ENCODE measurements at places on chromosomes 1 and 21. TPM values are rescaled to one million over a fixed set of nuclear protein-coding genes. Genes with fewer than 3 reads are reported as not detected.
A peak's percentile ranks its signal among the peaks of the same experiment; 100 is the strongest.

- peaks cover 1% of the 10 kb centered on the region for H3K4me1 ChIP-seq
- H3K27me3 ChIP-seq: no peaks in the 10 kb centered on the region
- no peak for DNase-seq
- H3K4me3 ChIP-seq: no peak overlapping the region
- peaks cover 22% of the 10 kb centered on the region for H3K36me3 ChIP-seq
- no peak overlapping the region for H3K27ac ChIP-seq
Observed at GRCh38 chr1:178910023-178910422, 39.1 kb upstream of the ANGPTL1 start.

GRCh38 chr1:3410142-3410925, 44.1 kb upstream of the ARHGEF16 start:
- no peaks in the 10 kb centered on the region for H3K36me3 ChIP-seq
- no peaks in the 10 kb centered on the region for H3K27me3 ChIP-seq

Gene NUDT17
- total RNA-seq: 2.3 TPM

GRCh38 chr1:18803851-18804250, 55.6 kb downstream of the TAS1R2 start:
- DNase-seq: no peak
- H3K27ac ChIP-seq: no peak overlapping the region
- peaks cover 2% of the 10 kb centered on the region for H3K27me3 ChIP-seq
- no peaks in the 10 kb centered on the region for H3K36me3 ChIP-seq
- H3K4me1 ChIP-seq: no peaks in the 10 kb centered on the region

Gene SMCP
- total RNA-seq: not detected

DNA sequence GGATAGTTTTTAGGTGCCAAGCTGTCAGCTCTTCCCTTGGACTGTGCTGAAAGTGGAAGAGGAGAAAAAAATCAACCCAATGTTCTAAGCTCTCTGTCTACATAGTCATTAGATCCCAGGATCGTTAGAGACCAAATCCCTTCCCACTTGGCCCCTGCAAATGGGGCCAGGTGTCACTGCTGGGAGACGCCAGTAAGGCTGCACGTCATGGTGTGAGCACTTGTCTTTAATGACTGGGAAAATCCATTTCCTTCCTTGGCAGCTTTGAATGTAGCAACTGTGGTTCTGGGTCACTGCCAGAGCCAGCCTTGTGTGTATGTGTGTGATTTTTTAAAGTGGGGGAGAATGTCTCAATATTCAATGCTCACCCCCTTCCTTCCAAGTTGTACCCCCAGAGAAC, 59.9 kb downstream of the MAN1C1 start:
- H3K27me3 ChIP-seq: peaks cover 1% of the 10 kb centered on the region
- no peak overlapping the region for H3K4me3 ChIP-seq

- DNase-seq: no peak
- peaks cover 5% of the 10 kb centered on the region for H3K4me1 ChIP-seq
- no peaks in the 10 kb centered on the region for H3K27me3 ChIP-seq
- no peaks in the 10 kb centered on the region for H3K36me3 ChIP-seq
- H3K4me3 ChIP-seq: no peak overlapping the region
- H3K27ac ChIP-seq: no peak overlapping the region
Observed at GRCh38 chr1:173433751-173434326, 43.3 kb upstream of the PRDX6 start.

Gene IPO13
- total RNA-seq: 14.2 TPM

GRCh38 chr21:29812947-29813346, 126.8 kb downstream of the GRIK1 start:
- H3K27ac ChIP-seq: no peak overlapping the region
- no peaks in the 10 kb centered on the region for H3K36me3 ChIP-seq
- DNase-seq: no peak
- H3K4me1 ChIP-seq: no peaks in the 10 kb centered on the region

DNA sequence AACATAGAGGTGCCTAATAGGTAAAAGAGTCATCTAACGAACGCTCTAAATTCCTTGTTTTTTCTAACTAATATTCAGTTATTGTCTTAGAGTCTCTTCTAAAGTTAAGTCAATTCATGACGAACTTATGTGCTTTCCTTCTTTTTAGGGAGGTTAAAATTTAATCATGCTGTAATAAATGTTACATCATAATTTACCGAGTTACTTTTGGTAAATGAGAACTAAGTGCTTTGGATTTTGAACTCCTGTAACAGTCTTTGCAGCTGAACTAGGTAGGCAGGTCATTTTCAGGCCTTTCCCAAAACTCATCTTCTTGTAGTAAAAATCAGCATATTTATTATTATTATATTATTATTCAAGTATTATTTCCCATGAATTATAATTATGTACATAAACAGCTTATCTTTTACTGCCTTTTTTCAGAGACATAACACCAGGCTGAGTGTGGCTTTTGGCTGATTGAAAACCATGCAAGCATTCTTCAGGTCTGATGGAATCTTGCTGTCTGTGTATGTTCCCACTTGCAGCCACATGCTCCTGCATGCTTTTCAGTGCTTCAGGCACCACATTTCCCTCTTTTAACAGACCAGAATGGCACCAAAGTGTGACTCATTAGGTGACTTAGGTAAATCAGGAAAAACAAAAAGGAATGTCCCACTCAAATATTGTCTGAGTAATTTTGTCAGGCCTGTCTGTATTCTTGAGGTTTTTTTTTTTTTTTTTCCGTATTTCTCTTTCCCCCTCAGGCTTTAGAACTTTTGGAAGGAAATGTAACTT, 81.0 kb upstream of the CD55 start:
- no peak overlapping the region for H3K4me3 ChIP-seq
- H3K27me3 ChIP-seq: no peaks in the 10 kb centered on the region

DNA sequence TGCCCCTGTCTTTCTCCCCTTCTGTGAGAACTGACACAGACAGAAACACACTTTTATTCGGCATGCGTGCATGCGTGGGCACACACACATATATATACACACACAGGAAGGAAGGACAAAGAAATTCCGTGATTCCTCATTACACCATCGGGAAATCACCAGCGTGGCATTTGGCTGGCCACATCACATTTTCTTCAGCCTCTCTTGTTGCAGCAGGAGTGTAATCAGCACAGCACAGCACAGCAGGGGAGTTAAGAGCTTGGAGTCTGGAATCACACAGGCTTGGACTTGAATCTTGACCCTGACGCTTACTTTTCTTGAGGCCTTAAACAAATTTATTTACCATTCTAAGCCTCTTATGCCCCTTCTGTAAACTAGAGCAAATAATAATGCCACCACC, 45.3 kb upstream of the EPHA8 start:
- H3K4me1 ChIP-seq: no peaks in the 10 kb centered on the region
- peaks cover 54% of the 10 kb centered on the region for H3K36me3 ChIP-seq
- H3K27ac ChIP-seq: no peak overlapping the region
- no peak overlapping the region for H3K4me3 ChIP-seq
- peak; percentile 34 for DNase-seq
- H3K27me3 ChIP-seq: no peaks in the 10 kb centered on the region

- no peak overlapping the region for H3K27ac ChIP-seq
- no peaks in the 10 kb centered on the region for H3K4me1 ChIP-seq
- DNase-seq: no peak
Observed at GRCh38 chr21:16310176-16310575, 580.4 kb downstream of the USP25 start.

Gene OR2T2
- not detected for total RNA-seq

DNA sequence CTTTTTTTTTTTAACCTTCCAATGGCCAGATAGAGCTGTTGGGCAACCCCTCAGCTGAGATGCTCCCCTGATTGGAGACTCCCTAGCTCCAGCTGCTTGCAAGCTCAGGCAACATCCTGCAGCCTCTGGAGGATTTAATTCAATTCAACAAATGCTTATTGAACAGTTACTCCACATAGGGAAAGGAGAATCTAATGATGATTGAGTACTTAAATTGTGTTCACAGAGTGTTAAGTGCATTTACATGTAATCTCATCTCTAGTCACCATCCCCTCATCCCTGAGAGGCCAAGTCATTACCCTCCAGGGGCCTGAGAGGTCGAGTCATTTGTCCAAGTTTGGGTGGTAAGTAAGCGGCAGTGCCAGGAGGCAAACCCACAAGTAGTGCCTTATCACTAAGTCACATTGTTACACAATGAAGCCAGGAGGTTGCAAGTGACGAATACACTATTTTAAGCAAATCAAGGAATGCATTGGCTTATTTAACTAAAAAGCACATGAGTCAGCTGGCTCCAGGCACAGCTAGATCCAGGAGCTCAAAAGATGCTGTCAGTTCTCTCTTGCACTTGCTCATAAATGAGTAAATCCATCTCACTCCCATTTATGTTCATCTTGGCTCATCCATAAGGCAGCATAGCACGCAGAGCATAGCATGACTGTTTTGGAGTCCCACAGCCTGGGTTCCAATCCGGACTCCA, 64.3 kb downstream of the OPTC start:
- H3K27me3 ChIP-seq: no peaks in the 10 kb centered on the region
- no peak overlapping the region for H3K4me3 ChIP-seq
- H3K36me3 ChIP-seq: no peaks in the 10 kb centered on the region
- peak overlapping the region; percentile 92 for H3K27ac ChIP-seq
- DNase-seq: peak; percentile 100

Gene ACTL8
- 0.28 TPM for total RNA-seq

DNA sequence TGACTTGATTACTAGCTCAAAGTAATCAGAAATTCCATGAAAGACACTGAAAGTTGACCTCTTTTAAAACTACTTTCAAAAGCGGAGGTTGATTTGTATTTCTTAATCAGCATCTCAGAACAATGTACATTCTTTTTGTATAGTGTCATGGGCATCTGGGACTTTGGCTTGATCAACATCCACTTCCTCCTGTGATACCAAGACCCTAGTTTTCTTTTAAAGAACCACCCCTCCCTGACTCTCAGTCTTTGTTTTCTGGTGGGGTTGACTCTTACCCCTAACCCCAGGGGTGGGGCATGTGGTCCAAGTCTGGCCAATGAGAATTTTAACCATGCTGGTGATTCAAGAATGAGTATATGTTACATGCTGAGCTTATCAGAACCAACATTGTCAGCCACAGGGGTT, 21.7 kb upstream of the IRF2BP2 start:
- peaks cover 11% of the 10 kb centered on the region for H3K4me1 ChIP-seq
- no peaks in the 10 kb centered on the region for H3K27me3 ChIP-seq
- H3K4me3 ChIP-seq: no peak overlapping the region
- DNase-seq: peak; percentile 87

Gene SEMA6C
- total RNA-seq: 0.56 TPM

GRCh38 chr21:14863745-14864210, 201.0 kb downstream of the NRIP1 start:
- H3K27ac ChIP-seq: no peak overlapping the region
- peak; percentile 57 for DNase-seq
- no peak overlapping the region for H3K4me3 ChIP-seq
- H3K27me3 ChIP-seq: no peaks in the 10 kb centered on the region

Gene OR6K3
- not detected for total RNA-seq

DNA sequence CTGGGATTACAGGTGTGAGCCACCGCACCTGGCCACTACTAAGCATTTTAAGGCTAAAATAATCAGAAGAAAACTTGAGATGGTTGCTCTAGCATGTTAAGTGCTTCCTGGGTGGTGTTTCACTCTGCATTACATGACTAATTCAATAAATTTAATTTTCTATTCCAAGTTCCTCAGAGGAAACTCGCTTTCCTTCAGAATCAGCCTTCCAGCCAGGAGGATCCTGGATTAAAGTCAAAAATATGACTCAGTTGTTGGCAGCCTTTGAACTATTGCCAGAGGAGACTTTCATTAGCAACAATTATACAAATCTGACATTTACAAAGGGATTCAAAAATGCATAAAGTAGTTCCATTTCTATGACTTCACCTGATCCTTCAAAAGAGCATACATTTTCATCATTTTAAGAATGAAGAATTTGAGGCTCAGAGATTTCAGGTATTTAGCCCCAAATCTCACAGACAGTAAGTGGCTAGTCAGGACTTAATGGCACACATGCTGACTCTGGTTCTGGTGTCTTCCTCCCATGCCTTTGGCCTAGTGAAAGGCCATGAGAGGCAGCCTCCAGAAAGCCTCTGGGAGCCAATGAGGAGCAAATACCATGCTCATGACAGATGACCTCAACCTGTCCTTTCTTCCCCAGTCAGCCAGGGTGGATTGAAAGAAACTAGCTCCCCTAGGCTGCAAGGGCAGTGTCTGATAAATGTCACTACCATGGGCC, 115.7 kb downstream of the MAP3K21 start:
- no peaks in the 10 kb centered on the region for H3K4me1 ChIP-seq
- no peaks in the 10 kb centered on the region for H3K36me3 ChIP-seq
- H3K4me3 ChIP-seq: no peak overlapping the region
- no peak overlapping the region for H3K27ac ChIP-seq
- no peaks in the 10 kb centered on the region for H3K27me3 ChIP-seq
- DNase-seq: no peak

Gene KCNN3
- not detected for total RNA-seq

DNA sequence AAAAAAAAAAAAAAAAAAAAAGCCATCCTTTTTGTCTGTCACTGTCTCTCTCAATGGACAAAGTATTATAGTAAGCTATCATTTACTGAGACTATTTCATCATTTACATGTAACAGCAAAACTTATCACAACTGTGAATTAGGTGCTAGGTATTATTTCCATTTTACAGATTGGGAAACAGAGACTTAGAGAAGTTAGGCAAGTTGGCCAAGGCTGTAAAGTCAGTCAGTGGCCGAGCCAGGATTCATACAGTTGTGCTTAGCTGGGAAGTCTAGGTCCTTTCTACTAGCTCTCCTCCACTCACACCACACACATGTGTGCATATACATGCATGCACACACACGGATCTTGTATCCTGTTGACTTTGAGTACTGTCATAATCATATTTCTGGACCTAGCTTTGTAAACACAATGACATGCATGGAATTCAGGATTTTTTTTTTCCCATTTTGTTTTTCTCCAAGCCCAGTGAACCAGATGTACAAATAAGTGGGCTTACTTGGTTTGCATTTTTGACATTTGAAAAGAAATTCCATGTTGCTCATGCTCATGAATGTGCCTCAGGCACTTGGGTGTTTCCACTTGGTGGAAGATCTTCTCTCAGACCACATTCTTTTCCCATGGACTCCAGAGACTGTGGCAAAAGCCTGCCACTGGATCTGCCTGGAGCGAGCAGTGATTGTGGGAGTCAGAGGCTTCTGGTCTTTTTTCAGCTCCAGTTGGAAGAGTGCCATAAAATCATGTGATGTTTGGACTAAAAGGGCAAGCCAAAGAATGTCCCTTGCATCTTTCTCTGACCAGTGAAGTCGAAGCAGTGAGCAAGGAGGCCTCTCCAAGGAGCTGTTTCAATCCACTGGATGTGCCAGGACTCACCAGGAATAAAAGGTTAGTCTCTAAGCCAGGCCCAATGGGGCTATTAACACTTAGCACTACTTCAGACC, 61.7 kb upstream of the DNAJC6 start:
- peak; percentile 61 for DNase-seq
- H3K27me3 ChIP-seq: peaks cover 2% of the 10 kb centered on the region
- no peak overlapping the region for H3K27ac ChIP-seq
- no peaks in the 10 kb centered on the region for H3K36me3 ChIP-seq
- no peaks in the 10 kb centered on the region for H3K4me1 ChIP-seq

Gene SSU72
- total RNA-seq: 43.3 TPM

Gene NUP133
- total RNA-seq: 30.5 TPM

- H3K27ac ChIP-seq: no peak overlapping the region
- peak; percentile 21 for DNase-seq
- no peaks in the 10 kb centered on the region for H3K27me3 ChIP-seq
- H3K36me3 ChIP-seq: no peaks in the 10 kb centered on the region
Observed at GRCh38 chr1:218521414-218522169, 176.5 kb downstream of the TGFB2 start.

GRCh38 chr1:61000327-61000726, 82.0 kb upstream of the NFIA start:
- H3K27me3 ChIP-seq: peaks cover 4% of the 10 kb centered on the region
- DNase-seq: no peak
- no peak overlapping the region for H3K27ac ChIP-seq
- no peaks in the 10 kb centered on the region for H3K4me1 ChIP-seq

Gene LHX8
- not detected for total RNA-seq

GRCh38 chr1:212828395-212828794, 19.1 kb downstream of the SPATA45 start:
- H3K4me3 ChIP-seq: no peak overlapping the region
- H3K27ac ChIP-seq: no peak overlapping the region
- no peaks in the 10 kb centered on the region for H3K4me1 ChIP-seq
